ENCODE measurements at places on chromosomes 11 and 22.
A peak's percentile ranks its signal among the peaks of the same experiment; 100 is the strongest.

GRCh38 chr11:71213696-71214552 is 38.5 kb downstream of the SHANK2 start:
- no peak for DNase-seq

DNA sequence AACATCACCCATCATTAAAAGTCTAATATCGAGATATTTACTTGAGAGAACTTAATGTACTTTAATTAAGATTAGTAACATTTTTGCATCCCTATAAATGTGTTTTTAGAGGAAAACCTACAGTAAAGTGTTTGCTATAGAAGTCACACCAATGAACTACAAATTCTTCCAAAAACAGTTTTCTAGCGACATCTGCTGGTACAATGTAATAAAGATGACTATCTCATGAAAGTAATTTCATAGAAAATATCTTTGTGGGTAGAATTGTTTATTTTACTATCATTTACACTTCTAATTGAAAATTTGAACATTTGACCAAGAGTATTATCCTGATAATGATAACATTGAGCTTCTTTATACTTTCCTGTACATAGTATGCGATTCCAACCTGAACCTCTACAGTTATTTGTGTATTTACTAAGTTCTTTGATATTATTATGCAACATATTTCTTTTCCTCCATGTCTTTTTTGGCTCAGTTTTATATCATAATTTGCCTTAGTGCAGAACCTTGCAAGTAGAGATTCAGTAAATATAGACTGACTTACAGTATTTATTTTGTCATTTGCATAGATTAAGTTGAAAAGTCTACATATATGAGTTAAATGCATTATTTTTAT is 252.7 kb downstream of the TMEM135 start:
- DNase-seq, result peak; percentile 63

GRCh38 chr11:47350315-47350714 is 2.2 kb downstream of the MYBPC3 start:
- DNase-seq, result no peak

DNA sequence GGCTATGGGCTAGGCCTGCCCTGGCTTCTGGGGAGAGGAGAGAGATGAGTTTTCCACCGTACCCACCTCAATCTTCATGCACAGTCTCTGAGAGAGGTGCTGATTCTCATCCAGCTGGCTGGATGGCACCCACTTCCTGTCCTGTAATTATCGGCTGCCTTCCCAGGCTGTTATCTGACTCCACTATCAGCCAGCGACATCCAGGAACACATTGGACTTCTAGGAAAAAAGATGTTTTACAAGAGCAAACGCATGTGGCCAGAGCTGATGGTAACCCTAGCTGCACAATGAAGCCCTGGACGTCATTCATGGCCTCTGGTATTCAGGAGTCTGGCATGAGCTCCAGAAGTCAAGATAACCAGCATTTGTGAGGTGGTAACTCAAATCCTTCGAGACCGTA is 137.4 kb downstream of the EHF start:
- no peak for DNase-seq

GRCh38 chr11:102581066-102581465 is 44.1 kb downstream of the MMP20 start:
- DNase-seq, result no peak

DNA sequence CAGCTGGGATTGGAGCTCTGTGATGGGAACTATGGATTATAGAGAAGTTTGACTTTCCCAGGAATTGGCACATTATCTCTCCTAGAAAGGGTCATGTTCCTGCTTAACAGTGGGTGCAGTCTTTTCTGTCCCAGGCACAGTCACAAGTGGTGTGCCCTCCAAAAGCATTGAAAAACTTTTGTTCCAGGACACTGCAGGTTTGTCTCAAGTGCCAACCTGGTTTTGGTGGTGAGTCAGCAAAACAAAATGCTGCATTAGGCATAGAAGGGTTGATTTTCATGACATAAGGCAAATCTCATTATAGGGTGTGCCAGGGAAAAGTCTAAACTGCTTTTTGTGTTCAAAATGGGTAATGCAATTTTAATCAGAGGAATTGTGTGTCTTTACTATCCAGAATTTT is 4.9 kb downstream of the HTATIP2 start:
- no peak for DNase-seq
